ENCODE measurements at places on chromosomes 13 and 19.

DNA sequence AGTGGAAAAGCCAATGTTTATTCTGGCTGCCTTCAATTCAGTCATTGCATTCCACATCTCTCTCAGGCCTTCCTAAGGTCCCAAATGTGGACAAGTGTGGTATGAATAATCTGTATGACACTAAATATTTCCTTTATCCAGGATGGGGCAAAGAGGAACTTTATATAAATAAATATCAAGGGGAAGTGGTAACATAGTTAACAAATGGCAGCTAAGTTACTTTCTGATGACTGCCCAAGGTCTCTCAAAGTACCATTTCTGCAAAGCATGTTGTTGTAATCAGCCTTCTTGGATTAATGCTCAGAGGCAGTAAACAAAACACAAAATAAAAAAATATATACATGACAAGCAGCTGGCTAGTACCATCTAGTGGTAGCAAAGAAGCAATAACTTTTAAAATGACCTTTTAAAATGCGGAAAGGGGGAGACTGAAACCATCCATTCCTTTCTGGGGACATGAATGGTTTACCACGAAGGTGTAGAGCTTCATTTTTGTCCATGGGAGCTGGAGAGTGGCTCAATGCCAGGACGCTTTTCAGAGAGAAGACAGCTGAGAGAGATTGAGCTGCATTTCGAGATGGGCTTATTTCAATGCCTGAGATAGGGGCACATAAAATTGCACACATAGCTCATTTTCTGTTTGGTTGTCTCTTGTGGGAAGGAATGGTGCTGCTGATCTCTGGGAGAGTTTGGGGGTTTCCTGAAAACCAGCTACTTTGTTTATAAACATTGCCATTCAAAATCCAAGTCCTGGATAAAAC lies 259.2 kb downstream of the RFC3 start:
- peak; percentile 27 for DNase-seq

DNA sequence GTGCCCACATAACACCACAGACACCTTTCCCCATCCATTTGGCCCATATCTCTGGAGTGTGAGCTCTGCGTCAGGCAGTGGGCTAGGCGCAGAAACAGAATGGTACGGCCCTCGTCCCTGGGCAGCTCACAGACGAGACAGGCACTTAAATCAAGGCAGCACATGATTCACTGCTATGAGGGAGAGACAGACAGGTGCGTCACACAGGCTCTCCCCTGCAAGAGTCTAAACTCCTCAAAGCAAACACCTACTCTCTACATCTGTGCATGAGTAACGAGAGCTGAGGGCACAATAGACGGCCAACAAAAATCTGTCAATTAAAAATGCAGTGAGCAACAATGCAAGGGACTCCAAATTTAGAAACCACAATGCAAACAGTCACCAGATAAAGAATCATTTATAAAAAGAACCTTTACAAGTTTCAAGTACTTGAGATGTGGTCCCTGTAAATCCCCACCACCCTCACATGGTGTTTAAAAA lies 348.9 kb downstream of the UQCRFS1 start:
- DNase-seq = no peak

GRCh38 chr13:33639158-33639557 lies 178.8 kb upstream of the RFC3 start:
- DNase-seq = peak; percentile 100

- DNase-seq = no peak
Observed at GRCh38 chr13:88908961-88909441, 1237.8 kb downstream of the SLITRK5 start.

DNA sequence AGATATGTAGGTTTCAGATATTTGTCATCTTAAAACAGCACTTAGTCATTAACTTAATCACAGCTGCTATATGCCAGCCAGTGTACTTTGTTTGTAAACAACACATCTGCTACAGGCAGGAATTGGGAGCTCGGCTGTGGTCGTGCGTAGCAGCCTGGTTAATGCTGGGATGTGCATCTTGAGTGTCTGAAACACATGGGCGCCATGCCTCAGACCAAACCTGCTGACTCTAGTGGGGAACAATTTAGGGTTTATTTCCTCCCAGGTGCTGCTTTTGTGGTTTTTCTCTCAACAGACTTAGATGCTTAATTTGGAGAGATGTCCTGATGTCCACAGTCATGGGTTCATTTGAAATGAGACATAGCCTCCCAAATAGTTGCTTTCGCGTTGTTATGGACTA lies 238.5 kb upstream of the TMTC4 start:
- DNase-seq = no peak

- peak; percentile 25 for DNase-seq
Observed at GRCh38 chr19:50300814-50301606, 28.2 kb downstream of the KCNC3 start.
